ENCODE measurements at places on chromosomes 6 and 20. TPM values are rescaled to one million over a fixed set of nuclear protein-coding genes. Genes with fewer than 3 reads are reported as not detected.

The SLA2 gene
- not detected for total RNA-seq

The MUCL3 gene
- total RNA-seq, result not detected

The BIRC7 gene
- not detected for total RNA-seq

The FAM209B gene
- total RNA-seq, result not detected

The C6orf15 gene
- 0.16 TPM for total RNA-seq

Measured in hair follicular keratinocyte (primary cell).